ENCODE measurements at places on chromosomes 6 and 20. TPM values are rescaled to one million over a fixed set of nuclear protein-coding genes. Genes with fewer than 3 reads are reported as not detected.

The PPP1R16B gene
- polyA plus RNA-seq = 11.5 TPM

The TMC2 gene
- polyA plus RNA-seq = not detected

The PPP1R3D gene
- 4.2 TPM for polyA plus RNA-seq

The CYP39A1 gene
- 8.7 TPM for polyA plus RNA-seq

The PAX1 gene
- not detected for polyA plus RNA-seq

Data from kidney (tissue), 22 donors.